Hair follicle dermal papilla cell (primary cell): ENCODE measurements at places on chromosomes 3 and 15. TPM values are rescaled to one million over a fixed set of nuclear protein-coding genes. Genes with fewer than 3 reads are reported as not detected.

The SLC9A9 gene
- total RNA-seq, result 22.5 and 23.7 TPM in 2 replicates

The RASGRP1 gene
- 0.24 and 0.32 TPM in 2 replicates for total RNA-seq

The CCDC9B gene
- 31.0 and 35.0 TPM in 2 replicates for total RNA-seq

The ARL8B gene
- total RNA-seq, result 58.7 and 86.7 TPM in 2 replicates

The SH2D7 gene
- not detected in 2 replicates for total RNA-seq

The USP13 gene
- total RNA-seq, result 14.6 and 16.0 TPM in 2 replicates

The RTP1 gene
- total RNA-seq, result not detected in 2 replicates

The ALG1L2 gene
- total RNA-seq, result not detected in 2 replicates

The FBXO40 gene
- not detected in 2 replicates for total RNA-seq

The GADL1 gene
- not detected in 2 replicates for total RNA-seq

The TRIM42 gene
- not detected in 2 replicates for total RNA-seq

The CMTM8 gene
- total RNA-seq, result 0.16 TPM in 1 of 2 replicates, not detected in the other

The NAALADL2 gene
- 19.9 and 30.5 TPM in 2 replicates for total RNA-seq

The OR5K1 gene
- total RNA-seq, result not detected in 2 replicates

The AADACL2 gene
- not detected in 2 replicates for total RNA-seq

The RETNLB gene
- not detected in 2 replicates for total RNA-seq

The CPLX3 gene
- not detected in 2 replicates for total RNA-seq

The RTP3 gene
- not detected in 2 replicates for total RNA-seq

The FEZF2 gene
- total RNA-seq, result not detected in 2 replicates

The CTXND1 gene
- not detected in 2 replicates for total RNA-seq

The UBA7 gene
- total RNA-seq, result 79.9 and 94.6 TPM in 2 replicates

The UBAP1L gene
- 1.9 and 2.2 TPM in 2 replicates for total RNA-seq

The AADAC gene
- total RNA-seq, result not detected in 2 replicates
